ENCODE measurements at places on chromosomes 6 and 20.

- DNase-seq = no peak
These were observed 40.6 kb downstream of the DTD1 start for GRCh38 chr20:18628330-18628920.

DNA sequence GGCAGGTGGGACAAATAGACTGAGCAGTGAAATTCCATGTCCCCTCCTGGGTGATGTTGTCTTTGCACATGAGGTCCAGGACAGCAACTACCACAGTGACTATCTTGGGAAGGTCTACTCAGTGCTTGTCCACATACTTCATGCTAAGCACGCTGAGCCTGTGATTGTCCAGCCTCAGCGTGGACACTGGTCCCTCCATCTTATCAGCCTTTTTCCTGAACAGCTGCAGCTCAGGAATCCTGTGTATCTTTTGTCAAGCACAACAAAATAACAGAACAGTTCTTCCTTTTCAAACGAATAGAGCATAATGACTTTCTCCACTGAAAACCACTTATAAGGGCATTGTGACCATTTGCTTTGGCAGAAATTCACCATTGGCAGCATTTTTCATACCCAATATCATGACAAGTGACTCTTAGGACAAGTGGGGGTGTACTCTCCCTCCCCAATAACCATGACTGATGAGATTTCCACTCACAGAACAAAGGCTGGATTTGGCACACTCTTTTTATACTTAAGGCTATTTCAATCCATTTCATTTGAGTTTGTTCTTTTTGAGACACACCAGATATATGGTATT lies 90.3 kb downstream of the FYN start:
- DNase-seq = no peak

DNA sequence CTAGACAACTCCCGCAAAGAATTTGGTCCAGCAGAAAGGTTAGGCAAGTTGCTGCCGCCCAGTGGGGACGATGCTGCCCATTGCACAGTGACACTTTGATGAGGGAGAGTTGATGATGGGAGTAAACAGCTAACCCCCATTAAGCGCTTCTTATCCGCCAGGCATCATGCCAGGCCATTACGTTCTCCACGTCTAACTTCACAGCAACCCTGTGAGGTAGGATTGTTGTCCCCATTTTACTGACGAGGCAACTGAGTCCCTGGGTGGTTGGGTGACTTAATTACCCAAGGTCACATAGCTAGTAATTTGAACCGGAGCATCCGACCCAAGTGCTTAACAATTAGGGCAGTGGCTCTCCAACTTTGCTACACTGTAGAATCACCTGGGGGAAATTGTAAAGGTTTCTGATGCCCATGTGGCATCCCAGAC lies 738 bp downstream of the RALGAPB start:
- DNase-seq = no peak

DNA sequence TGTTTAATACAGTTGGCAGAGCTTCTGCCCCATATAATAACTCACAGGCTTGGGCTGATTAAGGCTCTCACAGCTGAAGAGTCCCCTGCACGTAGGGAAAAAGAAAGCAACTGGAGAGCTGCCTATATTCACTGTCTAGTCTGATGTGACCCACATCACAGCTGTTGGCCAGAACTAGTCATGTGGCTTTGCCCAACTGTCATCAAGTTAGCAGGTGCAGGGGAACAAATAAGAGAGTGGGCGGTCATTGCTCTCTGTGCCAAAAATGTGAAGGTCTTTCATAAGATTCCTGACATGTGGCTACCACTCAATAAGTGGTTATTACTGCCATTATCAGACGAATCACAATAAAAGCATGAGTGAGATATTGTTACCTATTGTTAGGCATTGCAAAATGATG lies 665.2 kb downstream of the DOK5 start:
- no peak for DNase-seq

DNA sequence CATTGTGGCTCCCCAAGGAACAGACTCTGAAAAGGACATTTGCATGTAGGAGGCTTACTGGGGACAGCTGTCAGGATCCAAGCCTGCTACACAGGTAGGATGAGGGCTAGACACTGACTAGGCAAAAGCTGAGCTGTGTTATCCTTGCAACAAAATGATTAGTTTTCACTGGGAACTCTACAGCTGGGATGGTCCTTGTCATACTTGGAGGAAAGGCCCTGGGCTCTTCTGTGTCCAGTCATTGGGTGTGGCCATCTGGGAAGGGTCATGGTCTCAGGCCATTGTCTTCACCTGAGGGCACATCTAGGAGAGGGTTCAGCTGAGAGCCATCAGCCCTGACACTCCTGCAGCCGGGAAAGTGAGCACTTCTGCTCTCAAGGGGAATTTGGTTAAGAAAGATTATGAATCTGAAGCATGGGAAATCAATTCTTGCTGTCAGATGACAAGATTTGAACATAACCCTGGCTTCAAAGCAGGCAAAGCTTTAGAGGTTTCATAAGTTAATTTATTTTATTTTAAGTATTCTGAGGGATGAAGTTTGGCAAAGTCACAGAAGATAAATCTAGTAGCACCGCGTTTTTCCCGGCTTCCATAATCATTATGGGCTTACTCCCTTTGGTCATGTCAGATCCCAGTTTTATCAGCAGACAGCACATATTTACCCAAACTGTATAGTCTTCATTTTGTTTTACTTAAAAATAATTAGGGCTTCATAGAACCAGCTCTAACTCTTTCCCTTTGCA lies 78.4 kb upstream of the SLC22A23 start:
- peak; percentile 38 for DNase-seq

- peak; percentile 89 for DNase-seq
These were observed 4.3 kb downstream of the GABBR1 start for GRCh38 chr6:29628419-29629281.

DNA sequence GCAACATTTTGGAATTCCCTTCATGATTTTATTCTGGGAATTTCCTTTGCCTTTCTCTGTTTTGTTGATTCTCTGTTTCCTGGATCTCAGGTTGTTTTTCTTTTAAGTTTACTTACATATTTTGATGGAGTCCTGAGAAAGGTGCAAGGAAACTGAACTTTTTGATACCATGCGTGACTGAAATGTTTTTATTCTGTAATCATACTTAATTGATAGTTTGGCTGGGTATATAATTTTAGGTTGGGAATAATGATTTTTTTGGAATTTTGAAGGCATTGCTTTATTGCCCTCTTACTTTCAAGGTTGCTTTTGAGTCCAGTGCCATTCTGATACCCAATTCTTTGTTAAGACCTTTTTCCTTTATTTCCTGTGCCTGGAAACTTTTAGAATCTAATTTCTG lies 45.2 kb downstream of the LRRC1 start:
- no peak for DNase-seq

DNA sequence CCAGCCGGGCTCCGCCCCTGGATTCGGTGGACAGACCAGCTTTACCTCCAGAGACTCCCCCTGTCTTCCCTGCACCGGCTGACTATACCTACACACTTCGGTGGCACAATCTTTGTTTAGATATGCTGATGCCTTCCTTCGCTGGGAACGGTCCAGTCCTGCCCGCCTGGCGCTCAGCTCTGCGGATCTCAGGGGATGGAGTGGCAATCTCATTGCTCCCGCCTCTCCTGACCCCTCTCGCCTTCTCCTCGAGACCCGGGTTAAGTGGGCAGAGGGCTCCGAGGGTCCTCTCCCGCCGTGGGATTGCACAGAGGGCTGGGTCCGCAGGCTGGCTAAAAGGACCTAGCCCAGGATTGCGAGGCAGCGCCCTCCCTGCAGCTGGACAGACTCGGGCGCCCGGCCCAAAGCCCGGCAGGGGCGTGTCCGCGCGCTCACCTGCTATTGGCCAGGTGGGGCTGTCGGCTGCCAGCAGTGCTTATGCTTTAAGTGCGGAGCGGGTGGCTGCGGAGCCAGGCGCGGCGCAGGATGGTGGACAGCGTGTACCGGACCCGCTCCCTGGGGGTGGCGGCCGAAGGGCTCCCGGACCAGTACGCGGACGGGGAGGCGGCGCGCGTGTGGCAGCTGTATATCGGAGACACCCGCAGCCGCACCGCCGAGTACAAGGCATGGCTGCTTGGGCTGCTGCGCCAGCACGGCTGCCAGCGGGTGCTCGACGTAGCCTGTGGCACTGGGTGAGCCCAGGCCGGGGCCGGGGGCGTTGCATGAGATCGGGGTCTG lies at the start of gene GNMT:
Gene GNMT, plus strand, starts transcription at position 512 of the 777 bp plus-strand sequence. Its CDS starts 14 bp downstream, at position 526.
- peak; percentile 61 for DNase-seq

DNA sequence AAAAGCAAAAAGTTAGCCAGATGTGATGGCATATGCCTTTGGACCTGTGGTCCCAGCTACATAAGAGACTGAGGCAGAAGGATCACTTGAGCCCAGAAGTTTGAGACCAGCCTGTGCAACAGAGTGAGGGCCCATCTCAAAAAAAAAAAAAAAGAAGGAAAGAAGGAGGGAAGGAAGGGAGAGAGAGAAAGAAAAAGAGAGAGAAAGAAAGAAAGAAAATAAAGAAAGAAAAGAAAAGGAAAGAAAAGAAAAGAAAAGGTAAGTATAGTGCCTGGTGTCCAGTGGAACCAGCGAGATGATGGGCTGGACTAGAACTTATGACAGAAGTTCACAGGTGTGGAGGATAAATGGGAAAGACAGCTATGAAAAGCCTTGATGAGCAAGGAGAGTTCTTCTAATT lies 100.9 kb downstream of the QRSL1 start:
- DNase-seq = no peak

DNA sequence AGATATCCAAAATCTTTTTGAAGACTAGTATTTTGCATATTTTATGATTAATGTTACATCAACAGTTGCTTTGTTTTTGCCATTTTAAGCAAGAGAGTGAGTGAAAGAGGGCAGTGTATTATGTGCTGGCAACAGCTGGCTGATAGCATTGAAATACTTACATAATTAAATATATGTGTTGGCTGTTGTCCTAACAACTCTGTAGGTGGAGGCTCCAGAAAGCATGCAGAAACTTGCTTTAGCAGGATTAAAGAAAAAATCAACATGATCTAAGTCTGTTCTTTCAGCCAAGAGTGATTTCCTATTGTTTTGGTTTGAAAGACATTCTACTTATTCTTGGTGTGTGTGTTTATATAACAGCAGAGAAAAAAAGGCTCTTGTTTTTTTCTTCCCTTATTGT lies 127.5 kb downstream of the CDKAL1 start:
- no peak for DNase-seq

GRCh38 chr6:35092362-35093117 lies 48.6 kb downstream of the TCP11 start:
- DNase-seq = no peak

GRCh38 chr6:44559486-44560270 lies 172.2 kb downstream of the CDC5L start:
- DNase-seq = no peak

DNA sequence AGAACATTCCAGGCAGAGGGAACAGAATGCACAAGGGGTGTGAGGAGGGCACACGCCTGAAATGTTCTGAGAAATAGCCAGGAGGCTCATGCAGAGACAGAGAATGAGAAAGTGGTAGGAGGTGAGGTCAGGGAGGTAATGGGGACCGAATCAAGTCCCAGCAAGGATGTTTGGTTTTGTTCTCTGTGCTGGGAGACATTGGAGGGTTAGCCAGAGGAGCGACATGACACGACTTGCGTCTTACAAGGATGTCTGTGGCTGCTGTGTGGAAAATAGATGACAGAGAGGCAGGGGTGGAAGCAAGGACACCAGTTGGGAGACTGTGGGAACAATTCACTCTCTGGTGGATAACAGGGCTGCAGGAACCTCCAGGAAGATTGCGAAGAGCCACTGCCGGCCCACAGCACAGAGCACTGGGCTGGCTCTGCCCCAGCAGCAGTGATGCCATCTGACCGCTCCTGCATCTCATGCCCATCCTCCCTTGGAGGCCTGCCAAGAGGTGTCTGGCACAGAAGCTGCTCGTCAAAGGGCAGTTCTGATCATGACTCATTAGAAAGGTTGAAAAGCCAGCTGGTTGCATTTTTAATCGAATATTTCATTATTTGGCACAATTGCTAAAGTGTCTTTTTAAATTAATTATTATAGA lies 57.7 kb upstream of the CD83 start:
- DNase-seq = no peak

DNA sequence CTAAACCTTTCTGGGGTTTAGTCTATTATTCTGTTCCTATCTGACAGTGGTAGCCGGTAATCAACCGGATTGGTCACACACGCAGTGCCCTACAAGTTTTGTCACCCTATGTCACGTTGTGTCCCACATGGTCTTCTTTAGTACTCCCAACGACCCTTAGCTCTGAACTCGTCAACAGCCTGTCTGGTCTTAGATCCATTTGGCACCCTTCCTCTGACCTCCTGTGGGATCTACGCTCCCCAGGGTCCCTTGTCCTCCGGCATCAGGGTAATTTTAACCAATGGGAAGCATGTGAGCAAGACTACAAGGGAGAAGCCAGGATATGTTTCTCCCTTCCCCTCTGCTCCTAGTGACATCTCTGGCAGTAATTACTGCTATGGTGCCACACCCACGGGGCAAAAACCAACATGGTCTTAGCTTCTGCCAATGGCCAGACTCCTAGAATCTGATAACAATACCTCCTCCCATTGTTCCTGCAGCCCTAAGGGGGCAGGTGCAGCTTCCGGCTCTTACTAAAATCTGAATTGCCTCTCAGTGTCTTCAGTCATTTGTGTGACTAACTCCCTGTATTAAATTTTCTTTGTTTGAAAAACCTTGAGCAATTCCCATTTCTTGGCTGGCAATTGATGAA lies 56.6 kb downstream of the MAFB start:
- DNase-seq = no peak

DNA sequence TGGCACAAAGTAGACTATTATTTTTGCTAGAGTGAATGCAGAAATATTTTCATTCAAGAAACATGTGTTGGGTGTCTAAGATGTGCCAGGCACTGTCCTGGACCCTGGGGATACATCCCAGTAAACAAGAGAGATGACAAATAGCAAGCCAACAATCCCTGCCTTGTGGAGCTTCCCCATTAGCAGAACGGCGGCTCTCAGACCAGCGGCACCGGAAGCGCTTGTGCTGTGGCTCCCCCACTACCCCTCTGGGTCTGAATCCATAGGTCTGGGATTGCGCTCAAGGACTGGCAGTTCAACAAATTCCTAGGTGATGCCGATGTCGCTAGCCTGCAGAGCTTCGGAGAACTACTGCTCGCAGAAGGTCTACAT lies 98.5 kb upstream of the AGPAT4 start:
- no peak for DNase-seq

DNA sequence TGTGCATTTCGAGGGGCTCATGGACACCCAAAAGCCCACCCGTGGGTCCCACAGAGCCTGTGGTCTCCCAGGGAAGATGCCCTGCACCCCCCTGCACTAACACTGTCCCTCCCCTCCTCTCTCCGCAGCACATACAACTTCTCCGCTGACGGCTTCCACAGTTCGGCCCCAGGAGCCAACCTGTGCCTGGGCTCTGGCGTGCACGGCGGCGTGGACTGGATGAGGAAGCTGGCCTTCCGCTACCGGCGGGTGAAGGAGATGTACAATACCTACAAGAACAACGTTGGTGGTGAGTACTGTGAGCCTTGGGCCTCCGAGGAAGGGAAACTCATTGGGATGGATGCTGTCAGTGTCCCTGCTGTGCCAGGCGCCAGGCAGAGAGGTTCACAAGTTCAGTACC lies 183.9 kb downstream of the ZMYND8 start:
- DNase-seq = no peak

- DNase-seq = no peak
These were observed 19.5 kb upstream of the ASXL1 start for GRCh38 chr20:32338665-32339064.

DNA sequence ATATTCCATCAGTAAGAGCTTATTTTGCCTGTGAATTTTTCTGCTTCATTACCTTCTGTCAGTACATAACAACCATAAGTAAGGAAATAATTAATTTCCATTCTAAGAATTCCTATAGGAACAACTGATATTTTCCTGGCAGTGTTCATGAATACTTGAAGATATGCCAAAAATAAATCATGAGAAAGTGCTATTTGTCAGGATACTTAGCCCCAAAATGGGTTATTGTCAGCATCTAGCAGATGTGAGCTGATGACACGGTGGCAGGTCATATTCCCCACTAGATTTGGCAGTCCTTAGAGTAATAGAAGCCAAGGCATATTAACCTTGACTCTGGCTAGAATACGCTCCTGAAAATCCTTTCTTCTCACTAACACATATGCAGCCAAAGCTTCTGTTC lies 43.2 kb upstream of the CRISP1 start:
- no peak for DNase-seq
